ENCODE measurements at places on chromosomes 1 and 21.

- peak; percentile 62 for DNase-seq
Measured at GRCh38 chr1:110390692-110391245, at the start of gene SLC16A4. SLC16A4 (minus strand) TSS chr1:110391026; CDS start chr1:110389323, 1,703 bp downstream.

- peak; percentile 54 for DNase-seq
Measured at GRCh38 chr1:85203573-85204171, 2.9 kb upstream of the SYDE2 start.

DNA sequence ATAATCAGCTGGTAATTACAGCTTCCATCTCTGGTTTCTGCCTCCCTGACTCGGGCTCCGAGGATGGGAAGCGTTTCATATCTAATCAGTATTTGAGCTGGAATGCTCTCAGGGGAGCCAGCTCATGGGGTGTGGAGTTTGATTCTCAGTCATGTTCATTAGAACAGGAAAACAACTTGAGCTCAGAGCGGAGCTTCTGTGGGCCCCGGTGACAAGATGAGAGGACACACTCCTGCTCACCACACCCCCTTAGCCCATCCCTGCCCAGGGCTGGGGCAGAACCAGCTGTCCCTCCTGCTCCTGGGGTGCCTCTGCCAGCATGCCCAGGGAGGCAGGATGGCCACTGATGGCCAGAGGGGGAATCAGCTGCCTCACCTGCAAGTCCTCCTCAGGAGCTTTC, 726.0 kb downstream of the PTPRU start:
- no peak for DNase-seq

DNA sequence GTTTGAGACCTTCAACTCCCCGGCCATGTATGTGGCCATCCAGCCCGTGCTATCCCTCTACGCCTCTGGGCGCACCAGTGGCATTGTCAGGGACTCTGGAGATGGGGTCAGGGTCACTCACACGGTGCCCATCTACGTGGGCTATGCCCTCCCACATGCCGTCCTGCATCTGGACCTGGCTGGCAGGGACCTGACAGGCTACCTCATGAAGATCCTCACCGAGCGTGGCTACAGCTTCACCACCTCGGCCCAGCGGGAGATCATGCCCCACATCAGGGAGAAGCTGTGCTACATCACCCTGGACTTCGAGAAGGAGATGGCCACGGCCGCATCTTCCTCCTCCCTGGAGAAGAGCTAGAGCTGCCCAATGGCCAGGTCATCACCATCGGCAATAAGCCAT, 36.5 kb upstream of the ZP4 start:
- DNase-seq = no peak

DNA sequence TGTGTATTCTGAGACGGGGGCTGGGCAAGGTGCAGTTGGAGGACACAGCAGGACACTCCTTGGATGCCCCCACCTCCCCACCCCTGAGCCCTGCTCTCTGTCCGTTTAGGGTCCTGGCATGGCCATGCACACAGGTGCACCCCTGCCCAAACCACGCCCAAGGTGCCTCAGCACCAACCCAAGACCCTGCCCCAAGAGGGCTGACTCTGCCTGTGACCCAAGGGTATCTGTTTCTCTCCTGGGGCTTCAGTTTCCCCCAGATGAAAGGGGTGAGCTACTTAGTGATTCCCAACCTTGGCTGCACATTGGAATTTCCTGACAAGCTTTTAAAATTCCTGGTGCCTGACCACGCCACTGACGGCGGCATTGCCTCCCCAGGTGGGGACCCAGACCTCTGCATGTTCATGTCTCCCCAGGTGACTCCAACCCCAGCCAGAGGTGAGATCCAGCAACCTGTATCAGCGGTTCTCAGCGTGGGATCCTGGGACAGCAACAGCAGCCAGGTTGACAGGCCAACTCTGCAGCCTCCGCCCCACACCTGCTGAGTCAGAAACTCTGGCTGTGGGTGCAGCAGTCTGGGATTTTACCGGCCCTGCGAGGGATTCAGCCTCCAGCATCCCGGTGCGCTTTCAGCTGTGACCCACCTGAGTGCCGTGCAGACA, 483.4 kb downstream of the NPHP4 start:
- no peak for DNase-seq

DNA sequence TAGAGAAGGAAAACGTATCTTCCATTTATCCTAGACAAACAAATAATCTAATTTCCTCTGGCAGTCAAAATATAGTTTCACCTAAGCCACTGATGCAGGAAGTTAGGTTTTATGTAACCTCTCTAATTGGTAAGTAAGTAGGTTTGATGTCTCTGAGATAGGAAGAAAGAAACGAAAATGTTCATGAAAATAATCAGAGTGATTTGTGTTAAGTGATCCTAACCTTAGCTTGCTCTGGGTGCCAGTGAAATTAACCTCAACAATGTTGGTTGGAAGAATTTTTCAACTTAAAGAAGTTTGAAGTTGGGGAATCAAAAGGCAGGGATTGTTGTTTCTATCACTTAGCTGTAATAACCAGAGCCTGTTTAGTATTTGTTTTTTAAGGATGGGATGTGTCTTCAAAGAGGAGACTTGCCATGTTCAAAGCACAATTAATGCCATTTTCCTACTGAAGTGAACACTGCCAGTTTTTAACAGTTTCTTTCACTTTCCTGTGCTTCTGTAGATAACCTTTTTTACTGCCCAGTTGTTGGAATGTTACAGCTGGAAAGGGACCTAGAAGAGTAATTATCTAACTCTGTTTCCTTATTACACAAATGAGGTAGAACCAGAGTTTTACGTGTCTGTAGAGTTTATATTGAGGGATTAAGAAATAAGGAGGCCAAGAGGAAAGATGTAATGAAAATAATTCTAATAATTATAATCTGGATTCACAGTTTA, 18.4 kb downstream of the HIPK1 start:
- DNase-seq = no peak

DNA sequence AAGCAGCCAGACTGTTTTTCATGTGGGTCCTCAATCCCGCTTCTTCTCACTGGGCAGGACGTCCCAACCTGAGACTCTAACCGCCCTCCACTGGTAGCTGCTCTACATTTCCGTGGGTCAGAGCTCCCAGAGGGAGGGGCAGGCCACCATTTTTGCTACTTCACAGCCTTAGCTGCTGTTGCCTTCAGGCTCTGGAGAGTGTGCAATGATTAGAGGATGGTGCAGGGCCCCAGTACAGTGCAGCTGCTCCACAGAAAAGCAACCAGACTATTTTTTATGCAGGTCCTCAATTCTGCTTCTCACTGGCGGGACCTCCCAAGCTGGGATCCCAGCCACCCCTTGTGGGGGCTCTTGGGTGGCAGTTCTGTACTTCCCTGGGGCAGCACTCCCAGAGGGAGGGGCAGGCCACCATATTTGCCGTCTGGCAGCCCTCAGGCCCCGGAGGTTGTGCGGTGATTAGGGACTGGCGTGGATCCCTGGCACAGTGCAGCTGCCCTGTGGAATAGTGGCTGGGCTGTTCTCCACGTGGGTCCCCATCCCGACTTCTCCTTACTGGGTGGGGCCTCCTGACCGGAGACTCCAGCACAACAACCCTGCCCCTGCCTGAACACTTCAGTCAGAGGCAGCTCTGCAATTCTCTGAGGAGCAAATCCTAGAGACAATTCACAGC, 647.6 kb upstream of the PKN2 start:
- no peak for DNase-seq

GRCh38 chr1:41671116-41671755, 186.8 kb upstream of the EDN2 start:
- DNase-seq = no peak

DNA sequence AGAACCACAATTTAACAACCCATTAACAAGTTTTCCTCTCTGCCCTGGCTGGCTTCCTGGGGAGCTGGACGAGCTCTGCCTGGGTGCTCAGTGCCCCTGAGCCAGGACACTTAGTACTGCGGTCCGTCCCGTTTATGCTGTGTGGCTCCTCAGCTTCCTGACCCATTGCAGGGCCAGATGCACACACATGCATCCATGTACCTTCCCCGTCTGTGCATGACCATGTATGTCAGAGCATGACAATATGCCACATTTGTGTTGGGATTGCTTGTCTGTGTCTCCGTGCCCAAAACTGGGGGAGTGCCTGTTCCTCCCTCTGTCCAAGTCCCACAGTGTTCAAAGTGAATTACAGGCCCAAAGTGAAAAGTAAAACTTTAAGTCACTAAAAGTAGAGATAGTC, 9.7 kb upstream of the TFF3 start:
- no peak for DNase-seq

DNA sequence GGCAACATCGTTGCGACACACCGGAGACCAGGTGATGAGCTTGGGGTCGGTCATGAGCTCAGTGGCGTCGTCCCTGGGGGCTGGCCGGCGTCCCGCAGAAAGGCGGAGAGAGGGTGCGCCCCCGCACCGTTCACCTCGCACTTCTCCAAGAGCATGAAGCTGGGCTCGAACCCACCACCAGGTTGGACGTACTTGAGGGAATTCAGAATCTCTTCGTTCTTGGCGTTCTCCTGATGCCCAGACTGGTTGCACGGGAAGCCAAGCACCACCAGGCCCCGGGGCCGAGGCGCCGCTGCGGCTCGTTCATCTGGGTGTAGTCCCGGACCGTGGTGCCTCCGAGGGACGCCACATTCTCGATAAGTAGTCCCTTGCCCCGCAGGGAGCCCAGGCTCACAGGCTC, 176.6 kb upstream of the ADAMTS5 start:
- no peak for DNase-seq

- DNase-seq = peak; percentile 20
Measured at GRCh38 chr1:187844313-187844712, 1015.6 kb downstream of the PLA2G4A start.

GRCh38 chr1:3365523-3366125, 88.8 kb upstream of the ARHGEF16 start:
- DNase-seq = no peak

- peak; percentile 51 for DNase-seq
Measured at GRCh38 chr1:42961312-42962091, 2.8 kb upstream of the SLC2A1 start.

DNA sequence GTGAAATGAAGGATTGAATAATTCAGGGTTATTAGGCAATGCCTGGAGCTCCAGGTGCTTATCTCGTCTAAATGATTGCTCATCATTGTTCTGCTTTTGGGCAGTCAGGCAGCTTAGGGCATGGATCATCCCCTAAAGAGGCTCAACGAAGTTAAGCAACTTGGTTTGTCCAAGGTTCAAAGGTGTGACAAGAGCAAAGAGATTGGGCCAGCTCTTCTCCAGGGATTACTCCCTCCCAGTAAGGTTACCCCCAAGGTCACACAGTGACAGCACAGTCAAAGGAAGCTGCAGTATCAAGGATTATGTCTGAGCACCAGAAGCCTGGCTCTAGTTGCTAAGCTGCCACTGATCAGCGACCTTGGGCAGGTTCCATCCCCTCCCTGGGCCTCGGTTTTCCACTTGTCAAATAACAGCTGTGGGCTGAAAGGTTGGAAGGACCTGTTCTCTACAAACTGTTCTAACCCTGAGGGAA, 6.8 kb downstream of the ETNK2 start:
- no peak for DNase-seq

GRCh38 chr1:44696101-44696500, 21.6 kb downstream of the ARMH1 start:
- no peak for DNase-seq

- peak; percentile 54 for DNase-seq
Measured at GRCh38 chr21:43866260-43866629, 1.2 kb downstream of the AGPAT3 start.

GRCh38 chr1:118338936-118339335, 153.9 kb upstream of the SPAG17 start:
- peak; percentile 55 for DNase-seq

DNA sequence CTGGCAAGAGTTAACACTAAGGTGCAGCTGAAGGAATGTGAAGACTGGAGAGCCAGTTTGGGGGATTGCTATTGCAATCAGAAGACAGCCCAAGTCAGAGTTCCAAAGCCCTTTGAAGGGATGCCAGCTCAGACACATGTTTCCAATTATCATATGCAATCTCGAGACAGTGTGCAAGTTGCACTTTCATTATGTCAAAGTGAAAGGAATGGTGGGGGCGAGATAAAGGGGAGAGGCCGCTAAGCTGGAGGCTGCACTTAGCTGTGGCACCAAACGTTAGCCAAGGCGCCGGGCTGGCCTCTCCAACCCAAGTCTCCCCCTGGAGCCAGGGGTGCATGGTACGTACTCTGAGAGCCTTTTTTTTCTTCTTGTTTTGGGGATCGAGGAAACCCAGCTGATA, 58.0 kb downstream of the NGF start:
- peak; percentile 80 for DNase-seq

- peak; percentile 45 for DNase-seq
Measured at GRCh38 chr1:235997931-235998330, 67.0 kb downstream of the NID1 start.
